ENCODE measurements at places on chromosomes 2 and 18.

- no peak for DNase-seq
Observed at GRCh38 chr2:85393836-85394235, 16.3 kb downstream of the CAPG start.

DNA sequence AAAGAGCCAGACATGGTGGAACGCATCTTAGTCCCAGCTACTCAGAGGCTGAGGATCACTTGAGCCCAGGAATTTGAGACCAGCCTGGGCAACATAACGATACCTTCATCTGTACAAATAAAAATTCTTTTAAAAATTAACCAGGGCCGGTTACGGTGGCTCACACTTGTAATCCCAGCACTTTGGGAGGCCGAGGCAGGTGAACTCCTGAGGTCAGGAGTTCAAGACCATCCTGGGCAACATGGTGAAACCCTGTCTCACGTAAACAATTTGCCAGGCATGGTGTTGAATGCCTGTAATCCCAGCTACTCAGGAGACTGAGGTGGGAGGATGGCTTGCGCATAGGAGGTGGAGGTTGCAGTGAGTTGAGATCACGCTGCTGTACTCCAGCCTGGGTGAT, 25.8 kb upstream of the KCNG3 start:
- no peak for DNase-seq

- no peak for DNase-seq
Observed at GRCh38 chr2:3681625-3682024, 21.8 kb upstream of the DCDC2C start.

DNA sequence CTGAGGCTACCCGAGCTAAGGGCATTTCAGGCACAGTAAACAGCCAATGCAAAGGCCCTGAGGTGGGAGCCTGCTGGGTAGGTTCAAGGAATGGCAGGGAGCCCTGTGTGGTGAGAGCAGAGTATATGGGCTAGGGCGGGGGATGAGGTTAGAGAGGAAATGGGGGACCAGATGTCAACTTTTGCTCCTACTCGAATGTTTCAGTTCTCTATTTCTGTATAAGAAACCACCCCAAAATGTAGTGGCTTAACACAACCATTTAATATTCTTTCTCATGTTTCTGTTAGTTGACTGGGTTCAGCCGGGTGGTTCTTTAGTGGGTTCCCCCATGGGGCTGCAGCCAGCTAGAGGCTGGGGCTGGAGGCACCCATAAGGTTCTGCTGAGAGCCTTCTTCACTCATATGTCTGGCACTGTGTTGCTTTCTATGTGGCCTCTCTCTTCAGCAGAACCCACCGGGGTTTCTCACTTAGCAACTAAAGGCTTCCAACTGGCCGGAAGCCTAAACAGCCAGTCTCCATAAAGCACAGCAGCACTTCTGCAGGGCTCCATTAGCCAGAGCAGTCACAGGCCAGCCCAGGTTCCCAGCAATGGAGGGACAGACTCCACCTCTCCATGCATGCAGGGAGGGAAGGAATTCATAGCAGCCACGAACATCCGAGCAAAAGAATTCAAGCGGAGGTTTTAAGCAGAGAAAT, 5.6 kb upstream of the ATOH8 start:
- DNase-seq, result no peak

- peak; percentile 83 for DNase-seq
Observed at GRCh38 chr2:60553495-60554073, at the start of gene BCL11A. BCL11A (minus strand) TSS chr2:60553654; CDS start chr2:60553270, 384 bp downstream.

- DNase-seq, result no peak
Observed at GRCh38 chr2:69943000-69943842, 18.2 kb downstream of the ASPRV1 start.

All from colonic mucosa (tissue), 4 donors.